Fibroblast of the aortic adventitia (primary cell): ENCODE measurements at places on chromosomes 7 and 10. TPM values are rescaled to one million over a fixed set of nuclear protein-coding genes. Genes with fewer than 3 reads are reported as not detected.

The MRLN gene
- not detected in 2 replicates for total RNA-seq

The MYH16 gene
- total RNA-seq = not detected in 2 replicates

The JAKMIP3 gene
- 0.09 and 1.1 TPM in 2 replicates for total RNA-seq

The PLCE1 gene
- total RNA-seq = 4.2 and 8.9 TPM in 2 replicates

The CH25H gene
- 2.2 TPM in 1 of 2 replicates, not detected in the other for total RNA-seq

The ANKMY2 gene
- total RNA-seq = 24.9 and 30.2 TPM in 2 replicates

The AS3MT gene
- 2.9 and 7.0 TPM in 2 replicates for total RNA-seq

The GRID2IP gene
- not detected in 2 replicates for total RNA-seq

The HECW1 gene
- 0.82 and 3.6 TPM in 2 replicates for total RNA-seq

The NPFFR1 gene
- not detected in 2 replicates for total RNA-seq

The HSPA12A gene
- total RNA-seq = 10.3 and 18.8 TPM in 2 replicates

The SMARCD3 gene
- 44.9 and 59.7 TPM in 2 replicates for total RNA-seq

The ALKBH4 gene
- 8.0 and 15.9 TPM in 2 replicates for total RNA-seq

The MTURN gene
- 29.8 and 67.8 TPM in 2 replicates for total RNA-seq

The MARVELD1 gene
- 34.9 and 64.3 TPM in 2 replicates for total RNA-seq

The HOXA11 gene
- not detected in 2 replicates for total RNA-seq

The FOXL3 gene
- total RNA-seq = not detected in 2 replicates

The OR6V1 gene
- total RNA-seq = not detected in 2 replicates

The CDHR3 gene
- total RNA-seq = 14.0 and 19.6 TPM in 2 replicates

The ACTL6B gene
- total RNA-seq = not detected in 2 replicates

The ETV1 gene
- total RNA-seq = 5.8 and 75.7 TPM in 2 replicates

The RRP12 gene
- 13.0 and 15.9 TPM in 2 replicates for total RNA-seq

The PITX3 gene
- not detected in 2 replicates for total RNA-seq

The TEX36 gene
- 2.1 TPM in 1 of 2 replicates, not detected in the other for total RNA-seq

The MYOZ1 gene
- not detected in 2 replicates for total RNA-seq

The KLF14 gene
- total RNA-seq = 0.09 TPM in 1 of 2 replicates, not detected in the other

The LRRN3 gene
- total RNA-seq = 2.7 and 5.0 TPM in 2 replicates

The FFAR4 gene
- total RNA-seq = not detected in 2 replicates

The HOXA2 gene
- 0.16 and 3.6 TPM in 2 replicates for total RNA-seq

The ITGA8 gene
- 2.6 and 38.5 TPM in 2 replicates for total RNA-seq

The PSMG3 gene
- 6.6 and 20.5 TPM in 2 replicates for total RNA-seq

The HMX2 gene
- total RNA-seq = not detected in 2 replicates

The LLCFC1 gene
- total RNA-seq = not detected in 2 replicates

The NEBL gene
- total RNA-seq = 0.09 and 4.3 TPM in 2 replicates

The ZNF804B gene
- total RNA-seq = not detected in 2 replicates

The NUTM2D gene
- total RNA-seq = 0.82 and 2.6 TPM in 2 replicates

The CPN1 gene
- total RNA-seq = not detected in 2 replicates

The PRSS2 gene
- not detected in 2 replicates for total RNA-seq

The STYXL1 gene
- total RNA-seq = 22.2 and 33.2 TPM in 2 replicates

The GPR26 gene
- total RNA-seq = under 0.01 TPM in 1 of 2 replicates, not detected in the other

The HKDC1 gene
- total RNA-seq = 0.09 and 0.16 TPM in 2 replicates

The GIMAP7 gene
- total RNA-seq = not detected in 2 replicates

The CALHM3 gene
- not detected in 2 replicates for total RNA-seq

The C7orf57 gene
- total RNA-seq = 0.09 TPM in 1 of 2 replicates, not detected in the other

The CALCR gene
- not detected in 2 replicates for total RNA-seq
